ENCODE measurements at places on chromosomes 4 and X.

DNA sequence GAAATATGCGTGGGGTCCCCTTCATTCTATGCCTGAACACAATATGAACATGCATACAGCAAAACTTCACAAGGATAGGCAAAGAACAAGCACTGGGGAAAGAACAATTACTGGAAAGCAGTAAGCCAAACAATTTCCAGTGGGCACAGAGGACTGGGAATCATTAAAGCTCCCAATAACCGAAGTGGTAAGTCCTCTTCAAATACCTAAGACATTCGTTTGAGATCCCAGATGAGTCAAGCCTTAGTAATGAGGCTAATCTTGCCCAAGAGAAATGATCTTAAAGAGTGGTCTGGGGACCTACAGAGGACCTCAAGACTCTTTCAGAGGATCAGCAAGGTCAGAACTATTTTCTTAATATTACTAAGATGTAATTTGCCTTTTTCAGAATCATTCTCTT lies 28.6 kb downstream of the ANAPC10 start:
- DNase-seq, result no peak

DNA sequence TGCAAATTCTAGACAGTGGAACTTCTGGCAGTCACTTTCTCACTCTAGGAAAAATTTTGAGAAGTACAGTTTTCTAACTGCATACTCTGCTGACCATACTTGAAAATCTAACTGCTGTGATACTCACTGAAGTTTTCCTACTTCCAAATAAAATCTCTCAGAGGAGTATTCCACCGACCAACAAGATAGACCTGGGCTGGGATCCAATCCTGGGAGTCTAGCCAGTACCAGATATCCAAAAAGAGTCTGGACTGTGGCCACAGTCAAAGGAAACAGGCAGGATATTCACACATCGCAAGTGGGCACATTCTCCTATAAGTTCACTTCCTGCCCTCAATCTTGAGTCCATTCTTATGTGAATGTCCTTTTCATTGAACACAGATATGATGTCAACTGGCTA lies 1138.7 kb upstream of the PCDH7 start:
- no peak for DNase-seq

GRCh38 chrX:19981947-19982346 lies 8.9 kb downstream of the BCLAF3 start:
- no peak for DNase-seq

DNA sequence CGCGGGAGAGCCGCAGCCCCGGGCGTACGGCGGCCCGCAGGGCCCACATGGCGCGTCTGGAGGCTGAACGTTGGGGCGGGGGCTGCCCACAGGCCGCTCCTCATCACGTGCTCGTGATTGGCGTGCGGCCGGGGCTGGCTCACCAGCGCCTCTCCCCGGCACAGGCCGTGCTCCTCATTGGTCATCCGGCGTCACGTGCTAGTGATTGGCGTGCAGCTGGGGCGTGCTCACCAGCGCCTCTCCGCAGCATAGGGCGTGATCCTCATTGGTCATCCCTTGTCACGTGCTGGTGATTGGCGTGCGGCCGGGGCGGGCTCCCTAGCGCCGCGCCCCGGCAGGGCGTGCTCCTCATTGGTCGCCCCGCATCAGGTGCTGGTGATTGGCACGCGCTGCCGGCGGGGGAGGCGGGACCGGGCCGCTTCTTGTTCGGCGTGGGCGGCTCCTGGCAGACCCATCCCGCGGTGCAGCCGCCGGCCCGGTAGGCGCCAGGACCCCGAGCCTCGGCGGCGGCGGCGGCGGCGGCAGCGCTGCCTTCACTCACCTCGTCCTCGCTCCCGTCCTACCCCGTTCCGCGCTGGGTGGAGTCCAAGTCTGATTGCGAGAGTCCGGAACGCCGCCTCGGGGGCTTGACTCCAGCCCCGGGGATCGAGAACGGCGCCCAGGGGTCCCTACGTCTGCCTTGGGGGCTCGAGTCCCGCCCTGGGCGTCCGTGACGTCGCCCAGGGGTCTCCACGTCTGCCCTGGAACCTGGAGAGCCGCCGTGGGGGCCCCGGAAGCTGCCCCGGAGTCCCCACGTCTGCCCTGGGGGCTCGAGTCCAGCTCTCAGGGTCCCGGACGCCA lies at the start of gene GTPBP6:
TSS of gene GTPBP6 (minus strand) at position 58 of the 840 bp plus-strand sequence. CDS start at position 49, 9 bp downstream.
- DNase-seq, result no peak

DNA sequence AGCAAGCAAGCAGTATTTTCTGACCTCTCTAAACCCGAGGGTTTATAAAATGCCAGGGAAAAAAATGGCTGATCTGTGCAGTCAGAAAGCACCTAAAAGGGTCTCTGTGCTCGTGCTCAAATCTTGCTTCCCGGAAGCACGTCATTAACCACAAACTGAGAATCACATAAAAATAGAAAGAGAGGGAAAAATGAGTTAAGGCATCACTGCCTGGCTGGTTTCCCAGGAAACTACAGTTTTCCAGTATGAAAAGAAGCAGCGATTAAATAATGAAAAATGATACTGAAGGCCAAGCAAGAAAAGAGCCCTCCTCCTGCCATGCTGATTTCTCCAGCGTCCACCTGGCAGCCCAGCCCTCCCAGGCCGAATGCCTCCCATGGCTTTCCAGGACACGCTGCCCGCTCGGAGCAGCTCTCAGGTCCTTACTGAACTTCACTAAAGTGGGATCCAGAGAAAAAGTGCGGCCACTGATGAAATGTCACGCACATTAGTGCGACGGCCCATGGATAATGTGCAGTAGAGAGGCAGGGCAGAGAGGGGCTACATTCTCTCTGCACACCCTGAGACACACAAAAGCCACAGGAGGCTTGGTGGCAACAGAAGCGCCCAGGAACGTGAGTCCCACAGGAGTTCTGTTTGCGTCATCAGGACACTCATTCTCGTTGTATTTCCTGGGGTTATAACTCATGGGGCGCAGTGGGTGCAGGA lies 80.4 kb downstream of the WFS1 start:
- DNase-seq, result no peak

DNA sequence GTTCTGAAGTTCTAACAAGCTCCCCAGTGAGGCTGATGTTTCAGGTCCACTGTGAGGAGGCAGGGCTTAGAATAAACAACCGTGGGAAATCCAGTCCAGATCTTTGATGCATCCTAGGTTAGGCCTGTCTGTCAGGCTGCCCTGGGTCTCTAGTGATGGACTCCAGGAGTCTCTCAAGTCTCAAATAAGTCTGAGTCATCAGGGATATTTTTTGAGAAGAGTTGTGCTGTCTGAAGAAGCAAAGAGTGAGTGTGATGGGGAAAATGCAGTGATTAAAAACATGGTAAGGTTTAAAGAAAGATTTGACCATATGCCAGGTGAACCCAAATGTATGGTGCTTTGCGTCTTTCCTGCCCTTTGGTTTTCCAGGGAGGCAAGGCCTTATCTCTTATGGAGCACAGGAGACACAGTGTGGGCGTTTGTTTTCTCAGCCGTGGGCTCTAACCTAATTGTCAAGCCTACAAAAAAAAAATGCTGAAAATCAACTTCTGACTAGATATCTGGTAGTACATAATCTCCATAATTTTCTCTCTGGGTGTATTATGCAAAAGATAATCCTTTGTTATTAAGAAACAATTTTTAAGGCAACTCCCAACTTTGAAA lies 100.7 kb downstream of the PTTG2 start:
- DNase-seq, result no peak

DNA sequence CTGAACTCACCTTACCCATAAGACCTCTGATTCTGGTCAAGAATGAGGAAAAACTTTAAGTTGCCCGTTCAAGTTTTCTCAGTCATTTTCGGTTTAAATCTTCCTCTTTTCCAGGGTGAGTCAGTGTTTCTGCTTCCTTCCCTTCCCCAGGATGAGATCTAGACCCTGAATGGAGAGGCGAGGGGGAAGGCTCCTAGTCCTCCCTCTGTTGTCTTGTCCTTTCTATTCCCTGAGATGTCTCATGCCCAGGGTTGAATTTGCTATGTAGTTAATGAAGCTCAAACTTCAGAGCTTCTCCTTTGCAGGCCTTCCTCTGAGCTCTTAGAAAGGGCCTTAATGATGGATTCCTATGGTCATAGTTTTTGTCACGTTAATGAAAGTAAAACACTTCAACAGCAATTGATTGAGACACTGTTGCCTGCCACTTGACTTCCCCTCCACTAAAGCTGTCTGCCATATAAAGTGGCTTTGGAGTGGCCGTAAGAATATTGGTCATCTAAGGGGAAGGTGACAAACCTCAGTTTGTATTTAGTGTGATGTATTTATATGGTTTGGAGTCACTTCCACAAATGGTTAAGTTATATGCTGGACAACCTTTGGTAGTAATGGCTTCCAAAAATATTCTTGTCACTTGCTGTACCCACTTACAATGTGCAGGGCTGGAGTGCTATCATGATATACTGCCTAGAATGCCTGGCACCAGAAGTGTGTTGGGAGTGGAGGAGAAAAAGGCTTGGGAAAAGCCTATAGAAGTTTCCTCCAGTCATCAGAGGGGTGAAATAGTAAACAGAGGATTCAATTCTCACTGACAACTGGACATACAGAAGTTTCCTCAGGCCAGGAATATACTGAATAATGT lies 24.3 kb upstream of the GPRIN3 start:
- DNase-seq, result no peak

- DNase-seq, result no peak
Observed at GRCh38 chrX:15976396-15976795, 121.8 kb upstream of the AP1S2 start.

DNA sequence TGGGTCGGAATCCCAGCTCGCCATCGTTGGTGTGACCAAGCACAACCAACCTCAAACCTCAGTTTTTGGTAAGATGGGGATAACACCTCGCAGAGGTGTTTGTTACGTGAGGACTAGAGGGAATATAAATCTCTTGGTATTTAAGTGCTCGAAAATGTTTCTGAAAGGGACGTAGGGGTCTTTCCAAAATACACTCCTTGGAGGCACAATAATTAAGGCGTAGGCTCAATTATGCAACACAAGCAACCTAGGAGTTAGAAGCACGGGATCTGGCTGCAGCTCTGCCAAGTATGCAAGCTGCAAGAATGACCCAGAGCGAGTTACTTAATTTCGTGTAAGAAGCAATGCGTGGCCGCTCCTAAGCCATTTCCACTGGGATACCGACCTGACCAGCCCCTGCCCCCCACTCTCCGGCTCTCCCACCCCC lies 552 bp downstream of the ADH5 start:
- peak; percentile 25 for DNase-seq

- DNase-seq, result no peak
Observed at GRCh38 chr4:60327651-60328050, 872.5 kb upstream of the ADGRL3 start.

GRCh38 chr4:159296061-159296460 lies 193.2 kb downstream of the RAPGEF2 start:
- DNase-seq, result no peak

DNA sequence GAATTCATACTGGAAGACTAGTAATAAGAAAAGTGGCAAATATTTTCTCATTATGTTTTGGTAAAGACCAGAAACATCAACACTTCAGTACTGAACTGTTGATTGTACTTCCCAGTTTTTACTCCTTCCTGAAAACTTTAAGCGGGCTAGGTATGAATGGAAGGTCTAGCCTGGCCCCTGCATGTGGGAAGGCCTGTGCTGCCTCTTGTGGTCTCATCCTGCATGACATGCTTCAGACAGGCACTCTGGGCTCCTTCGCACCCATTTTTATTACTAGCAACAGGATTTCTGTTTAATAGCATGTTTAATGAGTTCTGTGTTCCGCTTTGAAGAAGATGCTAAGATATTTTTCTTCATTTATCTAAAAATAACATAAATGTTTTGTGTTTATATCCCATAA lies 279.1 kb downstream of the ANK2 start:
- no peak for DNase-seq

- no peak for DNase-seq
Observed at GRCh38 chr4:6265546-6265945, 4.1 kb upstream of the WFS1 start.

DNA sequence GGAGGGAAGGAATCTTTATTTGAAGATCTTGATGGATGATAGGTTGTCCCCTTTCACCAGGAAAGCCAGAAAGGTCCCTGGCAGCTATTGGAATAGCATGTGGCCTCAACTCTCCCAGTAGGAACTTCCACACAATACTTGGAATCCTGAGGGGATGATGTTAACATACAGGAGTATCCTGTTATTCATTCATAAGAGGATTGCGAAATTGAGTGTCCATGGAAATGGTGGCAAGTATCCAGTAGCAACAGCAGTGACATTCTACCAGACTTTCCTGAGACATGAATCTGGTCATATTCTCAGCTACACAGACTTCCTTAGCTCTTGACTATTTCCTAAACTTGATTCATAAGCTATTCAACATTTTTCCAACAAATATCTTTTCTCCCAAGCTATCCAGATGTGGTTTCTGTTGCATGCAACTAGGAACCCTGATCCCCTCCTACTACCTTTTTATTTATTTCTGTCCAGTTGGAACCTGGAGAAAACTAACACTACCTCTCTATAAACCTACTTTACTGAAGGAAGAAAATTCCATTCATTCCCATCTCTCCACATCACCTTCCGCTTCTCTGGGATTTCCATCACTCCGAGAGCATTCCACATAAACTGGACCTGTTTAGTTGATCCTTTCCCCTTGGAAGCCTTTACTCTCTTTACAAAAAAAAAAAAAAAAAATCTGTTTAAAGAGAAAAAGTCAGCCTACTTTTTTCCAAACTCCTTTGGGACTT lies 101.8 kb downstream of the ANXA5 start:
- DNase-seq, result no peak

GRCh38 chr4:8400632-8401325 lies 39.7 kb downstream of the ACOX3 start:
- DNase-seq, result no peak

- no peak for DNase-seq
Observed at GRCh38 chrX:4905576-4905975, 1192.1 kb upstream of the PRKX start.

- no peak for DNase-seq
Observed at GRCh38 chr4:110201502-110201901, 3.1 kb upstream of the ELOVL6 start.

- peak; percentile 72 for DNase-seq
Observed at GRCh38 chr4:56728512-56728911, 47.4 kb upstream of the HOPX start.

DNA sequence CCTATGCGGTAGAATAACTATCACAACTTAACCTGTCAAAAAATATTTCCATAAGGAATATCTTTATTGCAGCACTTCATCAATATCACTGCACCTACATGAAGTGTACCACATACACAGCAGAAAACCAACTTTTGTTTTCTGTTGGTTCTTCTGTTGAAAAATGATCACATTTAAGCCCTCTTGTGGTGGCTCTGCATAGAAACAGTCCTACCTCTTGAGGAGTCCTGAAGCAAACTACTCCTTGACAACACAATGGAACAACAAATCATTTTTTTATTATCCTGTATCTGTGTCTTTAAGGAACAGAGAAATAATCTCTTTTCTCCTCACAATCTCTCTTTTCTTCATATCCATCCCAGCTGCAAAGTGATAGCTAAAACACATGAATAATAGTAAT lies 39.8 kb upstream of the ATOH1 start:
- DNase-seq, result peak; percentile 19

Data from NCI-H2171 treated with DMSO at 0.1 percent for 48 hours (cell line).